NCI-H526 treated with DMSO at 0.1 percent for 48 hours (cell line): ENCODE measurements at places on chromosomes 3 and 15.

DNA sequence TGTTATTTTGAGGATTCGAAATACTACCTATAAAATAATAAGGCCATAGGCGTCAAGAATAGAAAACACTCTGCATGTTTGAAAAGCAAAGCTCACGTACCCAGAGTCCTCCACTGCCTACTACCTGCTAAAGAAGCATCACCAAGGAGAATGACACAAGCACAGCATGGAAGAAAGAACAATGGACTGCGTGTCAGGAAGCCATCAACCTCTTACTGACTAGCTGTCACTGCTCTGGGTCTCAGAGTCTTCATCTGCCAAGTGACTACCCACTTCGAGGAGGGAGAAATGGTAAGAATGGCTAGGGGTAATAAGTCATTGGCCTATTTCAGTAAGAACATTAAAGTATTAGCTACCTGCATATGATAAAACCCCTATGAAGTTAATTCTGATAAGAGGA lies 49.4 kb downstream of the CLASP2 start:
- no peak for DNase-seq

DNA sequence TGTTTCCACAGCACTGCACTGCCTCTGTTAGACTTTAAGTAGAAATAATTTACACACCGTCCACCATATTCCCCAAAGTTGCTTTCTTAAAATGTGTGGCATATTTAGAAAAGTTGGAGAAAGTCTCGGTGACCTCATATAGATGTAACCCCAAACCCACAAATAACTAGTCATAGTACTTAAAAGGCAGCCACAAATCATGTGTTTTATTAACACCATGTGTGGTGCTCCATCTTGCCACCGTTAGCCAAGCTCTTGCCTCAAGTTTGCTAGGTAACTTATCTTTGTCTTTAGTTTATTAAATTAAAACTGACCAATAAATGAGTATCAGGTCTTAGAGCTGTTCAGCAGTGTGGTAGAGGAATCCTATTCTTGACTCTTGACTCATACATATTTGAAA lies 257.9 kb downstream of the UBE2E2 start:
- no peak for DNase-seq

DNA sequence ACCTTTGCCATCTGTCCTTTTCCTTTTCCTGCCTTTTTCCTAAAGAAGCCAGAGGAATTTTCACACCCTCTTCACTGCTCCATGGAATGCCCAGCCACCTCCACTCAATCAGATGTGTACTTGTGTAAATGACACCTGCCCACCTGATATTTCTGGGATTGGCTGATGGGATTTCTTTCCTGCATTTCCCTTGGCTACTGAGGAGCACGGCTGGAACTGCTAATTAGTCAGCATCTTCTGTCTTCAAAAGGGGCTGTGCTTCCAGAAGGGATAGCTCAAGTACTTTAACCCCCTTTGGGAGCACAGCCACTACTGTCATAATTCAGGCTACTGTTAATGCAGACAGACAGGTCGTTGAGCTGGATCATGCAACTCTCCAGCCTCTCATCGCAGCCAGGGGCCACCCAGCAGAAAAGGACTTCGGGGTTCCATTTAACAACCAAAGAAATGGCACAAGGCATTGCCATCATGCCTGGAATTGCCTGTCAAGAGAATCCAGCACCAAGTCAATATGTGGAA lies 38.6 kb downstream of the MGLL start:
- DNase-seq, result no peak

DNA sequence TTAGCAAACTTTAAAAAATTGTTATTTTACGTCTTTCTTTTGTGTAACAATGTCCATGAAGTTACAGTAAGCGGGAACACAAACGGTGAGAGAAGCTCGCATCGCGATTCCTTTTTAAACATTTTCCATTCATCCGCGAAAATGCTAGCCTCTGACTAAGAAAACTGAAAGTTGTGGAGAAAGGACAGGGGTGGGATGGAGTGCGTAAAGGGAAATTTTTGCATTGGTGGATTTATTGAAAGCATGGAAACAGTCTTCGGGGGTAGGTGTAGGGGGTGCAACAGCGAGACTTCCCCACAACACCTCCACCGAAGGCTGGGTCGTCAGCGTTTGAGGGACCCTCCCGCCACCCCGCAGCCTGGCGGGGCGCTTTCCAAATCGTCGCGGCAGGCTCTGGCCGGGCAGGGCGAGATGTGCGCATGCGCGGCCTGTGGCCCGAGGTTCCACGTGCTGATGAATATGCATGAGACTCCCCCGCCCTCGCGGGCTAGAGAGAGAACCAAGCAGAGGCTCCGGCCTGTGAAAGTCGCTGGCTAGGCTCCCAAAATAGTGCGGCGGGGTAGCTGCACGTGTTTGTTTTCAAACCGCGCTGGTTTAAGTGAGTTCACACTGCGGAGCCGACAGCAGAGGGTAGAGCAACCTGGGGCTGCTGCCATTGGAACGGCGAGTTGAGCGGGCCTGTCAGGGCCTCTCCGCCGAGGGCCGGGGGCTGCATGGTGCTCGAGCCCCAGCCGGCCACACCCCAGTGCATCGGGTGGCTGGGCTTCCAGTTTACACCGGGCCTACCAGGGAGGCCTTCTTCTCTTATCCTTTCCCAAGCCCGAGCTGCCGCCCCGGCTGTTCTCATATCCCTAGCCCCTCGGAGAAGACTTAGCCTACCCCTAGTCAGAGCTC lies 9.9 kb downstream of the ZIC1 start:
- no peak for DNase-seq

DNA sequence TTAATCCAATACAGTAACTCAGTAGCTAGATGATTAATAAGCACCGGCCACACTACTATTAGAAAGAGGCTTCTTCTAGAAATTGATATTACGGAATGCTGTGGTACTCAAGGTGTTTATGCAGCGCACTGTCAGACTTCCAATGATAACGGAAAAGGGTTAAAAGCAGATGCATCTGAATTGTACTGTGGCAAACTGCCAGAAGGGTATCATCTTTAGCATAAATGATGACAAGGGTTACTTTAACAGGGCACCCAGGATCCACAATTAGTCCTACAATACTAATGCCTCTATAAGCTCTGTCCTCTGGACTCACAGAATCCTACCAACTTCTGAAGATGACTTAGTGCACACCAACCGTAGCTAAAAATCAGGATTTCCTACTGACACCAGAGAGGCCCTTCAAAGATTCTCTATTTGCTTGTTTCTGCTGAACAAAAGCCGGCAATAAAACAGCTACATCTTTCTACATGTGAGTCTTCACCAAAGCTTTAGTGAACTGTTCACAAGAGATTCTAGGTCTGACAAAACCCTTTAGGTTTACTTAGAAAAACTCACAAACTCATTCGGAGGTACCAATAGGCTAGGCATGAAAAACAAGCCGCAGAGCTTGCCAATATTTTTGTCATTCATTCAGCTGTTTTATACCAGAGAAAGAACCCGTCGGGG lies 7.1 kb downstream of the SATB1 start:
- peak; percentile 61 for DNase-seq

- no peak for DNase-seq
These were observed 38.7 kb downstream of the HSPBAP1 start for GRCh38 chr3:122754929-122755328.

- DNase-seq, result no peak
These were observed at the start of gene CDHR4 for GRCh38 chr3:49799761-49800160. Gene CDHR4 (minus strand): TSS chr3:49799873. CDS start chr3:49799812, 61 bp downstream.

DNA sequence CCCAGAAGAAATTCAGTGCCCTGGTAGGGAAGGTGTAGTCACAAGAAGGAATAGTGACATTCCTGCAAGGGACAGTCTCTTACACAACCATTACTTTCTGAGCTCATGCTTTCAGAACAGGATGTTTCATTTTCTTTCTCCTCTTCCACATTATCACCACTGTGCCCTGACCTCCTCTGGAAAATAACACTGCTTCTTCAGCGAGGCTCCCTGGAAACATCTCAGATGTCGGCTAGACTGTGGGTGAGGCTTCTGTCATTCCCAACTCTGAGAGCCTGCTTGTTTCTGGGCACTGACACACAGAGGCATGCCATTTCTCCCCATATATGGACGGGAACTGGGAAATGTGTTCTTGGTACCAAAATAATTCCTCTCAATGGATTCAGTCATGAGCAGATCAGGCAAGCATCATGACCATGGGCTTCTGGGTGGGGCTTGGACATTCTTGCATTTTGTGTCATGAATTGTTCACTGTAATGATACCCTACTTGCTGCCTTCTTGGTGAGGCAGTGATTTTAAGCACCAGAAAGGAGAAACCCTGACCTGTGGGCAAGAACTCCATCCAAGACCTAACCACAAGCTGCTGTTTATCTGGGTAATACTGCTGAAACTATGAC lies 14.3 kb upstream of the TNFAIP8L3 start:
- DNase-seq, result no peak

DNA sequence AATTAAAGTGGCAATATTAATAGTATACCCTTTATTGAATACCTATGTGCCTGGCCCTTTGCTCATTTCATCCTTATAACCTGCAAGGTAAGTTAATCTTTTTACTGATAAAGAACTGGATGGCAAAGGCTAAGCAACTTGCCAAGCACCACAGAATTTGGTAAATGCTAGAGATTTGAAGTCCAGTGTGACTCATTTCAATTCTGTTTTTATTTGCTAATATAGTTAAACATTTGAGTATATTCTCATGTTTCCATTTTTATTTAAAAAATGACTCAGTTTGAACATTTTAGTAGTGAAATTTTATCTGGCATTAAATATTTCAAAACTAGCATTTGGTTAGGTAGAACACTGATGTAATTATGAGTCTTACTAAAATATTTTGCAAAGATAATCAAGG lies 11.3 kb downstream of the PFN2 start:
- no peak for DNase-seq
